ENCODE measurements at places on chromosomes 2 and 18. TPM values are rescaled to one million over a fixed set of nuclear protein-coding genes. Genes with fewer than 3 reads are reported as not detected.
A peak's percentile ranks its signal among the peaks of the same experiment; 100 is the strongest.

PSMA8 gene
- not detected for total RNA-seq

- H3K4me3 ChIP-seq: no peak overlapping the region
- no peaks in the 10 kb centered on the region for H3K4me1 ChIP-seq
Observed at GRCh38 chr2:70118798-70119454, 31.6 kb downstream of the PCBP1 start.

DNA sequence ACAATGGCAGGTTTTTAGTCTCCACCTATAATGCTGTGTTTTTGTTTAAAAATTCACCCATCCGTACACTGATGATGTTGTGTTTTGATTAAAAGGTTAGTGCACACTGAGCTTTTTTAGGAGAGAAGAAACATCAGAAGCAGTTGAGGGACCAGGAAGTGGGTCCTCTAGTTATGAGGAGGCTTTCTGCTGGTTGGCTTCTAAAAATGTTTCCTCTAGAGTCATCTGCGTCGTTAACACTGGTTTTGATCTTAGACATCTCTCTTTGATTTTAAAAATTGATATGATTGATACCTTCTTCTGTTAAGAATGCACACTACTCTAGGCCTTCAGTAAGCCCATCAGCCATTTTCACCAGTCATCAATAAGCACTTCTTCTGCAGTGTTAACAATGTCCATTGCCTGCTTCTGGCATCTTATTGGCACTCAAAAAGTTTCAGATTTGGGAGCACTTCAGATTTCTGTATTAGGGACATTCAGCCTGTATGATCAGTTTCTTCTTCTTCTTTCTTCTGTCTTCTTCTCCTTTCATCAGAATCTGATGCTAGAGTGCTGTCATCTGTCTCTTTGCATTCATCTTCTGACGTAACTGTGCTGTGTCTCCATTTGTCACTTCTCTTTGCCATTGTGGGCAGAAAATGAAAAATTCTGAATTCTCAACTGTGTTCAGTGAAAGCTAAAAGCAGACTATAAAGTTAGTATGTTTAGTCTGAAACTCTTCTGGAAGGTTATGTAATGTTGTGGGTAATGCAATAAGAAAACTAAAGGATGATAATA lies 56.3 kb downstream of the PHLPP1 start:
- H3K36me3 ChIP-seq: no peaks in the 10 kb centered on the region
- no peak for DNase-seq
- no peaks in the 10 kb centered on the region for H3K27me3 ChIP-seq
- no peak overlapping the region for H3K4me3 ChIP-seq
- no peaks in the 10 kb centered on the region for H3K4me1 ChIP-seq

DNA sequence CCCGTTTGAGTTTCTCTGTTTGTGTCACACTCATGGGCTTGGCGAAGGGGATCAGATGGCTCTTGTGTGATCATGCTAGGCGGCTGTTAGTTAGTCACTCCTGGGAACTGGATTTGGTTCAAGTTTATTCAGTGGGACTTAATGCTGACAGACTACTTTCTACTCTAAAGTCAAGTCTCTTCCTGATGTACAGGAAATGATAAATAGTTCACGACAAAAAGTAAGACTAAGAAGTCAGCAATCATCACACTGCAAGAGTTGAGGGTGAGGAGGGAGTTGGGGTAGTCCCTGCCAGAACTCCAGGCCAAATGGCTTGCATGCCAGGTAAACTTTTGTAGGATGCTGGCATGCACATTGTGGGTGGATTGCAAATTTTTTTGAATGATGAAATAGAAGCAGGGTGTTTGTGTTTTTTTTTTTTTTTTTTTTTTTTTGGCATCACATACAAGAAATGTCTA lies 25.1 kb upstream of the CCL20 start:
- H3K27me3 ChIP-seq: no peaks in the 10 kb centered on the region
- no peak overlapping the region for H3K4me3 ChIP-seq
- no peaks in the 10 kb centered on the region for H3K36me3 ChIP-seq
- no peaks in the 10 kb centered on the region for H3K4me1 ChIP-seq
- H3K27ac ChIP-seq: no peak overlapping the region

DNA sequence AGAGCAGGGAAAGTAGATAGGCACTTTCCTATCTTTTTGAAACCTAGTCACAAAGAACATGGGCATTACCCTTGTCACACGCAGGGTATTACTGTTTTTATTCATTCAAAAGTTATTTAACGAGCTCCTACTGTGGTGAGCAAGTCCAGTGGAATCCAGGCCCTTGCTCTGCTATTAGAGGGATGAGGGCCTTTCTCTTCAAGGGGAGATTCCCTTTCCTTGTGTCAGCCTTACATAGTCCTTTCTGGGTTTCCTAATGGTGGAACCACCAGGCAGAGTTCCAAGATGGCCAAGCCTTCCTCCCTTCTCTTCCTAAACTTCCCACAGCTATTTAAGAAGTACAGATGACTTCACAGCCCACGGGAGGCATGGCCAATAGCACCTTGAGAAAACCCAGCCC lies 64.6 kb downstream of the SPTBN1 start:
- peaks cover 19% of the 10 kb centered on the region for H3K4me1 ChIP-seq
- peak overlapping the region; percentile 69 for H3K27ac ChIP-seq
- H3K4me3 ChIP-seq: no peak overlapping the region
- H3K36me3 ChIP-seq: no peaks in the 10 kb centered on the region
- DNase-seq: no peak
- no peaks in the 10 kb centered on the region for H3K27me3 ChIP-seq

- no peak overlapping the region for H3K27ac ChIP-seq
- H3K36me3 ChIP-seq: no peaks in the 10 kb centered on the region
- H3K27me3 ChIP-seq: no peaks in the 10 kb centered on the region
- no peak overlapping the region for H3K4me3 ChIP-seq
- no peaks in the 10 kb centered on the region for H3K4me1 ChIP-seq
Observed at GRCh38 chr2:176356251-176356650, 87.0 kb downstream of the MTX2 start.

DNA sequence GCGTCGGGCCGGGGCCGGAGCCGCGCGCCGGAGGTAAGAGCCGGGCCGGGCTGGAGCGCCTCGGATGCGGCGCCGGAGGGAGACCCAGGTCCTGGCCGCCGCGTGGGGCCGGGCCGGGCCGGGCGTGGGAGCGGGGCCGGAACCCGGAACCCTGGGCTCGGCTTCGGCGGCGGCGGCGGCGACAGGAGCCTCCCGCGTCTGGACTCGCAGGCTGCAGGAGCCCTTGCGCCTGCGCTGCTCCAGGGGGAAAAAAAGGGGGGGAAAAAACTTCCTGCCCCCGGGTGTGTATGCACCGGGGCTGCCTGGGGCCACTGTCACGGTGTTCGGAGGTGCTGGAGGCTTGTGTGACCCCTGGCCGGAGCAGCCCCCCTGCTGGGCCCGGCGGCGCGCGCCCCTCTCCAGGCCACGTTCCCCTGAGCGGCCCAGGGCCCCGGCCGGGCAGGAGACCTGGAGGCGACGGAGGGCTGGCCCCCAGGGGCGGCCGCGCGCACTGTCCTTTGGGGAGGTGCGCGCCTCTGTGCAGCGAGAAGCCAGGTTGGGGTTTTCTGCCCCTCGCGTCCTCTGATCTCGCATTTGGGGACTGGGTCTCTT lies 864 bp downstream of the KLHL29 start:
- H3K27me3 ChIP-seq: peaks cover 27% of the 10 kb centered on the region
- H3K4me3 ChIP-seq: peak overlapping the region; percentile 54
- H3K4me1 ChIP-seq: peaks cover 6% of the 10 kb centered on the region
- H3K36me3 ChIP-seq: no peaks in the 10 kb centered on the region
- no peak for DNase-seq

DNA sequence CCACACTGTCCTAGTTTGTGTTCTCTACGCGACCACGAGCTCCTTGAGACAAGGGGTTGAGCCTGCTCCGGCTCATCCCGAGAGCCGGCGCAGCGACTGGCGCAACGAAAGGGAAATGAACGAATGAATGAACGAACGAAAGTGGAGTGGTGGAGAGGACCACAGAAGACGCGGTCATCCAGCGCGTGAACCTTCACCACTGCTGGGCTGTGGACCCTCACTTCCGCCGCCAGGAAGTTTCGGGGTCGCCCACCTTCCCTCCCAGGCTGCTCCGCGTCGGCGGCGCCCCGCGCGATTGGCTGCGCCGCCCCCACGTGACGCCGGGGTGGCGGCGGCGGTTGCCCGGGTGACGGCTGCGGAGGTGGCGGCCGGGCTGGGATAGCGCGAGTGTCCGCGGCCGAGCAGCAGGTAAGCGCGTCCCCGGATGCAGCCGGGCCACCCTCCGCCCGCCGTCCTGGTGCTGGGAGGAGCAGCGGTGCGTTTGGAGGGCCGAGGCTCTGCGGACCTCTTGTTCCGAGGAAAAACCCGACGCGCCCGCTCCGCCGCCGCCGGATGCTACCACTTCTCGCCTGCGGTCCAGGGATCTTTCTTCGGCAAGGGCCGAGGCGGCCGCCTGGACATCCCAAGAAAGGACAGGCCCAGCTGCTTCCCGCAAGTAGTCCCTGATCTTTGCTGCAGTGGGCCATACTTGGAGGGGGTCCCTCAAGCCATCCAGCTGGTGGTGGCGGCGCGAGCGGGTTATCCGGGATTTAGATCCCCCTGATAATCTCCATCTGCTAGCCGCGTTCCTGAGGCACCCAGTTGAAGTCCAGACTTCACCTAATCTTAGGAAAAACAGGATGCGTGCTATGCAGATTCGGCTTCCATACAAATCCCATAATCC lies at the start of gene ARMC9:
Gene ARMC9 (plus strand): TSS at position 341 of the 883 bp plus-strand sequence. CDS start 7,608 bp downstream, outside the sequence.
- peaks cover 6% of the 10 kb centered on the region for H3K4me1 ChIP-seq
- H3K27ac ChIP-seq: peak within 1 kb of the TSS; percentile 59
- H3K27me3 ChIP-seq: no peaks in the 10 kb centered on the region
- peak; percentile 86 for DNase-seq
- H3K36me3 ChIP-seq: no peaks in the 10 kb centered on the region
- H3K4me3 ChIP-seq: peak within 1 kb of the TSS; percentile 93

- peaks cover 4% of the 10 kb centered on the region for H3K4me1 ChIP-seq
- no peak for DNase-seq
- no peaks in the 10 kb centered on the region for H3K36me3 ChIP-seq
- no peak overlapping the region for H3K27ac ChIP-seq
Observed at GRCh38 chr2:205852457-205852856, 170.2 kb downstream of the NRP2 start.

ANKRD29 gene
- total RNA-seq: 47.6 TPM

ZNF892 gene
- total RNA-seq: 7.0 TPM

FHOD3 gene
- total RNA-seq: 4.4 TPM

DNA sequence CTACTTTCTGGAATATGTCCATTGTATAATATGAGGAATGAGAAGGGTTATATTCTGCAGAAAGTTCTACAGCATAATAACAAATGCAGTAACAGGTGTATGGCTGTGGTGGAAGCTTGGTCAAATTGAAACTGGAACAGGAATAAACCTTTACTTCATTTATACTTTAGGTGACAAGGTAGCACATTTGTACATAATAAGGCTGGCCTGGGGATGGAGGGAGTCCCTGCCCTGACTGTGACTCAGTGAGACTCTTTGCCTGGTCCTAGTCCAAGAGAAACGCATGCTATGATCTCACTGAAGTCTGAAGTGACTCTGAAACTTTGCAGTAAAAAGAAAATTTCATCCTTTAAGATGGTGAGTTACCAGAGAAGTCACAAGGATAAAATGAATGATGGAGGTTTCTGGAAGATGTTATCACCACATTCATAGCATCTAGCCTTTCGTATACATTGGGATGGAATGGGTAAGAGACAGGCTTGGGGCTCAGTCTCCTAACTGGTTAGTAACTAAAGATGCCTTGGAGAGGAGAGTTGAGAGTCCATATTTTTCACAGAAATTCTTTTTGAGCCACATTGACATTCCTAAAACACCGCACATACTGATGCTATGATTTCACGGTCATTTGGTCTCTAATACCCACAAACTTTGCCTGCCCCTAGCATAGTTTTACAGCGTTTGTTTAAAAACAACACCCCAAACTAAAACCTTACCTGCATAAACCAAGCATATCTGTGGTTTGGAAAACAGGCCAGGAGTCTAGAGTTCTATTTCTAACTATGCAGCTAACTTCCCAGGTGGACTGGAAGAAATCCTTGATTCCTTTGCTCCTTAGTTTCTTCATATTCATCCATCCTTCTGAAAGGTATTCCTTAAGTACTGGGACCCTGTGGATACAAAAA lies 42.4 kb upstream of the NABP1 start:
- H3K36me3 ChIP-seq: no peaks in the 10 kb centered on the region
- DNase-seq: no peak
- H3K4me1 ChIP-seq: peaks cover 9% of the 10 kb centered on the region
- no peaks in the 10 kb centered on the region for H3K27me3 ChIP-seq

KCNE4 gene
- 1.2 TPM for total RNA-seq

- no peak overlapping the region for H3K4me3 ChIP-seq
- peaks cover 15% of the 10 kb centered on the region for H3K27me3 ChIP-seq
- H3K27ac ChIP-seq: no peak overlapping the region
- H3K4me1 ChIP-seq: no peaks in the 10 kb centered on the region
Observed at GRCh38 chr2:40457366-40457765, 5.5 kb upstream of the SLC8A1 start.

GRCh38 chr2:114010001-114010400 lies 120.1 kb downstream of the ACTR3 start:
- no peaks in the 10 kb centered on the region for H3K36me3 ChIP-seq
- H3K27ac ChIP-seq: no peak overlapping the region
- H3K4me3 ChIP-seq: no peak overlapping the region
- DNase-seq: no peak
- no peaks in the 10 kb centered on the region for H3K27me3 ChIP-seq

HOXD8 gene
- 1.2 TPM for total RNA-seq

GRCh38 chr2:133937669-133938068 lies 316.2 kb upstream of the MGAT5 start:
- no peaks in the 10 kb centered on the region for H3K36me3 ChIP-seq
- no peak for DNase-seq
- no peaks in the 10 kb centered on the region for H3K27me3 ChIP-seq
- no peaks in the 10 kb centered on the region for H3K4me1 ChIP-seq
- H3K4me3 ChIP-seq: no peak overlapping the region
- H3K27ac ChIP-seq: no peak overlapping the region

GRCh38 chr2:16765356-16765755 lies 99.7 kb upstream of the CYRIA start:
- H3K4me3 ChIP-seq: no peak overlapping the region
- no peak overlapping the region for H3K27ac ChIP-seq
- DNase-seq: no peak
- no peaks in the 10 kb centered on the region for H3K4me1 ChIP-seq
- H3K36me3 ChIP-seq: no peaks in the 10 kb centered on the region
- no peaks in the 10 kb centered on the region for H3K27me3 ChIP-seq

CFAP65 gene
- 16.5 TPM for total RNA-seq

- H3K4me1 ChIP-seq: peaks cover 16% of the 10 kb centered on the region
- H3K27me3 ChIP-seq: no peaks in the 10 kb centered on the region
- H3K27ac ChIP-seq: no peak overlapping the region
- H3K4me3 ChIP-seq: no peak overlapping the region
Observed at GRCh38 chr2:239896075-239896474, 129.1 kb downstream of the NDUFA10 start.

ST6GAL2 gene
- 4.0 TPM for total RNA-seq

VIT gene
- total RNA-seq: 0.46 TPM

STON1 gene
- total RNA-seq: 35.2 TPM

REG3A gene
- total RNA-seq: not detected

GRCh38 chr18:44133483-44133882 lies 547.2 kb upstream of the SETBP1 start:
- no peaks in the 10 kb centered on the region for H3K27me3 ChIP-seq
- no peak for DNase-seq
- H3K36me3 ChIP-seq: no peaks in the 10 kb centered on the region
- no peak overlapping the region for H3K4me3 ChIP-seq
- H3K27ac ChIP-seq: no peak overlapping the region
- no peaks in the 10 kb centered on the region for H3K4me1 ChIP-seq

TLX2 gene
- not detected for total RNA-seq

- H3K27me3 ChIP-seq: no peaks in the 10 kb centered on the region
- peak; percentile 24 for DNase-seq
- H3K4me3 ChIP-seq: no peak overlapping the region
- H3K4me1 ChIP-seq: peaks cover 2% of the 10 kb centered on the region
Observed at GRCh38 chr2:60439219-60439974, 114.1 kb downstream of the BCL11A start.
